Myometrial cell (primary cell): ENCODE measurements at places on chromosomes 1 and 21. TPM values are rescaled to one million over a fixed set of nuclear protein-coding genes. Genes with fewer than 3 reads are reported as not detected.

The PSMA5 gene
- total RNA-seq, result 60.3 and 61.0 TPM in 2 replicates

The LMX1A gene
- total RNA-seq, result not detected in 2 replicates

The IFNLR1 gene
- under 0.01 TPM in 1 of 2 replicates, not detected in the other for total RNA-seq

The CD1D gene
- total RNA-seq, result 2.1 and 2.3 TPM in 2 replicates

The PGLYRP3 gene
- not detected in 2 replicates for total RNA-seq

The LPGAT1 gene
- total RNA-seq, result 15.0 and 20.2 TPM in 2 replicates

The ZP4 gene
- total RNA-seq, result not detected in 2 replicates

The EFNA3 gene
- 0.53 and 0.58 TPM in 2 replicates for total RNA-seq

The VANGL2 gene
- total RNA-seq, result not detected in 2 replicates

The RPS27 gene
- 1,649 and 2,362 TPM in 2 replicates for total RNA-seq

The CYP4A22 gene
- total RNA-seq, result not detected in 2 replicates

The SH2D2A gene
- total RNA-seq, result 0.86 TPM in 1 of 2 replicates, not detected in the other
